Esophagus mucosa (tissue), 1 donor: ENCODE measurements at places on chromosomes 7 and 10. TPM values are rescaled to one million over a fixed set of nuclear protein-coding genes. Genes with fewer than 3 reads are reported as not detected.

DNA sequence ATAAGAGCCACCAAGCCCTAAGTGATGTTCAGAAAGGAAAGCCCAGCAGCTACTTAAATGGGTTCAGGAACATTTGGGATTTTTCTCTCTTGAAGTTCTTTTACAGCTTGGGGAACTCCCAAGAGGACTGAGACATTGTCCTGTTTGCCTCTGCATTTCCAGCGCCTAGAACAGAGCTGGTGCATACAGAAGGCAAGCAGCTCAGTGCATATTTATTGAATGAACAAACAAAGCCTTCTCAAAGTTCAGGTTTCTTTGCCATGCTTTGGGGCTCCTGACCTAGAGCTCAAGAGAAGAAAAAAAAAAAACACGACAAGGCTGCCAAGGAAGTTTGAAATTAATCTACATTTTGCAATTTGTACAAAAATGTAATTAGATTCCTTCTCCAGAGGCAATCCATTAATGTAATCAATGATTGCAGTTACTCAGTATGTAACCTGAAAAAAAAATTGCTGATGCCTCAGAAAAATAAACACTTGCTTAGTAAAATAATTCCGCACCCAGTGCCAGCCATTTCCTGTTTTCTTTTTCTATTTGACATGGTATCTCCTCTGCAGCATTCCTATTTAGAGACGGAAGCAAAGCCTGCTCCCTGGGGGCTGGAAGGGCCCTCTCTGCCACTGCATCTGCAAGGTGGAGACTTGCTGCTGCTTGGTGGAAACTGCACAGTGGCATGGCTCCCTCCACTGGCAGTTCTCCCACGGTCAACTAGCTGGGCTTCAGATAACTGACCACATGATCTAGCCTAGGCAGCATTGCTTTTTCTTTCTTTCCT lies 157.3 kb downstream of the TMEM178B start:
- no peak for ATAC-seq

- ATAC-seq: no peak
These were observed 378.1 kb upstream of the SORCS1 start for GRCh38 chr10:107542607-107543006.

GRCh38 chr10:131865223-131865917 lies 35.4 kb upstream of the PPP2R2D start:
- no peak for ATAC-seq

DNA sequence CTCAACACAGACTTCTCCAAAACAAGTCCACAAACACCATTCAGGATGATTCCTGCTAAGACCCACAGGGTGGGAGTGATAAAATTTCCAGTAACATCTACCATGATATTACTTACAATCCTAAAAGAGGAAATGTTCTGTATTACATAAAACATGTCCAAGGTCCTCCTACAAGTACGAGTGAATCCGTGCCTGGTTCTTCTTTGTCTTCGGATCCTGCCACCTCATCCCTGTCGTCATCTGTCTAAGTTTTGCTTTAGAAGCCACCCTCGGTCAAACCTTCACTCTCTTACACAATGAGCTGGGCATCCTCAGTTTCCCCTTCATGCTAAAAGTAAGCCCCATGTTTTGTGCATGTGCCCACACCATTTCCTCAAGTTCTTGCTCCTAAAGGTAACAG lies 279.0 kb downstream of the KCNMA1 start:
- ATAC-seq: no peak

DNA sequence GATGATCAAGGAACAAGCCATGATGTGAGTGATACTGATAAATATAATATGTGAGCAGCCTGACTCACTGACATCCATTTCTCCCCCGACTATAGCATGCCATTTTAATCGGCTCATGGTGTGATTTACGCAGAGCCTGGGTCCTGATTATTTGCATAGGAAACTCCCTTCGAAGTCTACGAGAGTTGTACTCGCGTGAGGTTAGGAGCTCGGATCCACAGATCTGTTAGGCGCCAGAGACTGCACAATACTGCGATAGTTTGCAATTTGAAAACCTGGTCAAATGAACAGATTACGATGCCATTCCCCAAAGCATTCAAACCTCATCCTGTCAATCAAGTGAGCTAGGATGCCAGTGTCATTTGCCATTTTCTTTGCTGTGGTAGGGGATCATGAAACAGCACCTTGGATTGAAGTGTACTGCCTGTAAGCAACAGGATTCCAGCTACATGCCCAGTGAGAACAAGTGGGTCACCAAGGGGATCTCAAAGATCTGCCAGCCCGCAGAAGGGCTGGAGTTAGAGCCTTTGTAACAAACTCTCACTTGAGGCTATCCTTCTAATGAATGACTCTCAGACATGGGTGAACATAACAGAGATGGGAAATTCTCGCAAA lies 158.3 kb downstream of the FRMD4A start:
- no peak for ATAC-seq

- ATAC-seq: no peak
These were observed 9.7 kb downstream of the NPTX2 start for GRCh38 chr7:98626460-98627412.

DNA sequence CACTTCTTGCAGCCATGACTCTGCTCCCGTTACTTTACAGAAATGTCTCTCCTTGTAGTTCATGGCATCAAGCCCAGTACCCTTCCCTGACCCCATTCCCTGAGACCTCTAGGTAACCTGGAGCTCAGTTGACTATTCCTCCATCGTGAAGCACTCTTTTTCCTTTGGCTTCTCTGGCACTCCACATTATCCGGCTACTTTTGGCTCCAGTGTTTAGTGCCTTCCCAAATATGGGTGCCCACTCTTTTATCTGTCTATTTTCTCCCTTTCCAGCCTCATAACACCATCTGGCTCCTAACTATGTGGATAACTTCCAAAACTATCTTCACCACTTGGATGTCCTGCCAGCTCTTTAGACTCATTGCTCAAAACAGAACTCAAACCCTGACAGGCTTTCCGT lies 744.7 kb upstream of the GALNT17 start:
- no peak for ATAC-seq

- no peak for ATAC-seq
These were observed 107.3 kb upstream of the SGCE start for GRCh38 chr7:94763268-94763667.

DNA sequence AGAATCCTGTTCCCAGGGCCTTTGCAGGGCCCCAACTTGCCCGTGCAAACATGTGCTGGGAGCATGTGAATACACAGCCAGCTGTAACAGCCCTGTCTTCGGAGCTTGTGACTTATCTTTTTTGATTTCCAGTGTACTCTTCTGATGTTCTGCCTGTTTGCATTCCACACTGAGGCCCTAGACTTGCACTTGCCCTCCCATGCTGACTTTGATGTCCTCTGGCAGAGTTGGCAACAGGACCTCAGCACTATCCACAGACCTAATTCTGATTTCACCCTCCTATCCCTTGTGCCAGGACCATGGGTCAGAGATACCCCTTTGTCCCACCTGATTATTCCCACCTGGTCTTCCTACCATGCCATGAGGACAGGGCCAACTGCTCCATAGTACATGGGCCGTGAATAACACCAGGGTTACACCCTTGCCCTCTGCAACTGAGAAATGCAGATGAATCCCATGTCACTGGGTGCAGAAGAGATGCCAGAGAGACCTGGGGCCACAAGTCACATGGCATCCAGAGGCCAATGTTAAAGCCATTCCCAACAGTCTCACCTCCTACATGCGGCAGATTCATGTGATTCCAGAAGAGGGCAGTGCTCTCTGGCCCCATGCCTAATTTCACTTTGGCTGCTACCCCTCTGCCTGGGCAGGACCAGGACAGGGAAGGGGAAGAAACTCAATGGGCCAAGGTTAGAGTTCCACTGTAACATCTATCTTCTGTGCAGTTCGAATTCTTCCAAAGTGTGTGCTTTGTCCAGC lies 43.0 kb downstream of the SCRN1 start:
- ATAC-seq: peak; percentile 30

GRCh38 chr7:54563329-54563916 lies 21.2 kb downstream of the VSTM2A start:
- no peak for ATAC-seq

GRCh38 chr7:24881623-24882022 lies 98.4 kb downstream of the OSBPL3 start:
- ATAC-seq: no peak

- no peak for ATAC-seq
These were observed 93.9 kb upstream of the VIPR2 start for GRCh38 chr7:159238541-159238940.

GRCh38 chr10:116403740-116404250 lies 23.9 kb upstream of the PNLIPRP3 start:
- ATAC-seq: no peak

Gene IFIT3
- total RNA-seq: 3.8 TPM

Gene CCZ1B
- total RNA-seq: 52.7 TPM

Gene APBB1IP
- total RNA-seq: 1.4 TPM

Gene SRRM3
- 6.2 TPM for total RNA-seq

Gene EPO
- total RNA-seq: not detected
